ENCODE measurements at places on chromosomes 3 and 15. TPM values are rescaled to one million over a fixed set of nuclear protein-coding genes. Genes with fewer than 3 reads are reported as not detected.

The GTF2A2 gene
- 33.5 TPM for total RNA-seq

- no peak for DNase-seq
Measured at GRCh38 chr3:17840651-17841050, 98.2 kb upstream of the TBC1D5 start.

DNA sequence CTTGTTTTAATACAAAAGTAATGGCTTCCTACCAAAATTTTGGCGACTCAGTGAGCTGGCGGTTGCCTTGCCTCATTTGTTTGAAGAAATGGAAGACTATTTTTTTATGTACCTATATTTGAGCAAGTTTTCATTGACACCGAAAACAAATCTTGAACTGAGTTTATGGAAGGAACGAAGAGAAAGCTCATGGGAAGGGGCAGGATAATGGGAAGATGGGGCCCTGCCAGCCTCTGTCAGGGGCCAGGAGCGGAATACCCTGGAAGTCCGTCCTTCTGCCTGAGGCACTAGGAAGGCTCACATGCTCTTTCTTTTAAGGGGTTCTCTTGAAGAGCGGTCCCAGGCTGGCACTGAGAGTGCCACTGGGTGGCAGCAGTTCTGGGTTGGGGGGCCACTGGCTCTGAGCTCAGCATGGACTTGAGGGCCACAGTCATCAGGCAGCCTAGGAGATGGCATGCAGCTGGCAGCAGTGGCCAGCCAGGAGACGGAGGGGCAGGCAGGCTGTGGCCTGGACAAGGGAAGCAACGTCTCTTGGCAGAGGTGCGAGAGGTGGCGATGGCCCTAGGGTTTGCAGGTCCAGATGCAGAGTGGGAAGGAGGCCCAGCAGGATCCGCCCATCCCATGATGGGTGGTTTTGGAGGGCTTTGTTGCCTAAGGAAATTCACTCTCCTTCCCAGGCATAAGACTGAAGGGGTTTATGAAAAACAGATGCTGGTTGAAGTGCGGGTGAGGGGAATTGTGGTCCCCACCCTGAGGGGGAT lies 41.6 kb downstream of the ISG20 start:
- DNase-seq, result no peak

The PTH1R gene
- total RNA-seq, result 25.1 TPM

Measured in lung (tissue), 17 donors.